ENCODE measurements at places on chromosomes 2 and 18.

DNA sequence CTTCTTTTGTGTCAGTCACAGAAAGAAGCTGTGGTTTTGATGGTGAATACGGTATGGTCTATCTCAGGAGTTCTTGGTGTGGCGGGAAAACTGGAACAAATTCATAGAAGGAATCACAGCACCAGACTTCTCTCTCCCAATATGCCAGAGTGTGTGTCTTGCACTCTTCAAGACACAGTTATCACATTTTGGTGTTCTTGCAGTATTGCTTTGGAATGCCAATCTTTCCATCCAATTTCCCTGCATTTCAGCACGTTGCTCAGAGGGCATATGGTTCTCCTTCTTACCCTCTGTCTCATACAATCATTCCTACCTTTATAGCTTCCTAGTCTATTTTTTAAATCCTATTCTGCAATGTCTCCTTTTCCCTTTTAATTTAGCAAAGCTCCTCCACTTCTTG, 216.3 kb downstream of the TMEM182 start:
- DNase-seq: no peak

GRCh38 chr2:157508676-157509075, 64.8 kb upstream of the CYTIP start:
- DNase-seq: no peak

- DNase-seq: no peak
These were observed 93.6 kb downstream of the GYPC start for GRCh38 chr2:126749537-126749936.

DNA sequence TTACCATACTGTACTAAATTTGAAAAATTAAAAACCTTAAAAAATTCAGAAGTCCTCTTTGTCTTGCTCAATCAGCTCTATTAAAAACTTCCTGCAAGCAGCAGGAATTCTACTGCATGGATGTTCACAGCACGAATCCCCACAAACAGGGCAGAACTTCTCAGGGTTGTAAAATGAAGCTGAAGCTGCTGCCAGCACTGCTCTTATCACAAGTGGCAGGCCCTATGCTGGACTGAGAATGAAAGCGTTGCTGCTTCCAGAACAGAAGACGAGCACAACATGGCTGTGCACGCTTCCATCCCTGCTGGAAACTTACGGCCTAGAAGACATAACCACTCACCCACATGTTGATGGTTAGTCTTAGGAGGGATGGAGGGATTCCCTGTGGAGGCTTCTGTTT, 134.0 kb downstream of the RAB3GAP1 start:
- DNase-seq: no peak

GRCh38 chr2:179331061-179331460, 66.4 kb upstream of the SESTD1 start:
- no peak for DNase-seq

- DNase-seq: peak; percentile 5
These were observed 1732.3 kb upstream of the PIK3C3 start for GRCh38 chr18:40222776-40223175.

GRCh38 chr2:218664653-218665052, 5.2 kb downstream of the BCS1L start:
- no peak for DNase-seq

- DNase-seq: no peak
These were observed 843.8 kb upstream of the LRRTM1 start for GRCh38 chr2:81148323-81148722.

DNA sequence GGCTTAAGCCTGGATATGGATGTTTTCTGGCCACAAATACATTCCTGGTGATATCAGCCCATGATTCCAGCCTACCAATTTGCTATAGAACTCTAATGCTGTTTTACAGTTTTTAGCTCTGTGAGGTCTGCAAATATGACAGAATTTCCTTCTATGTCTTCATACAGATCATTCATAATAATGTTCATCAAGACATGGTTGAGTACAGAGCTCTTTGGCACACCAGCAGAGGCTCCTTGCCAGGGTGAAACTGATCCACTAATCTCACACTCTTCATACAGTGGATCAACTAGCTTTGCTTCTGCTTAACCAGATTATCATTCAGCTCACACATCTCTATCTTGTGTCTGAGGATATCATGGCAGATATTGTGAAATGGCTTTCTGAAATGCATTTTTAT, 672.1 kb downstream of the STK39 start:
- no peak for DNase-seq

GRCh38 chr2:141522048-141522447, 608.8 kb downstream of the LRP1B start:
- no peak for DNase-seq

DNA sequence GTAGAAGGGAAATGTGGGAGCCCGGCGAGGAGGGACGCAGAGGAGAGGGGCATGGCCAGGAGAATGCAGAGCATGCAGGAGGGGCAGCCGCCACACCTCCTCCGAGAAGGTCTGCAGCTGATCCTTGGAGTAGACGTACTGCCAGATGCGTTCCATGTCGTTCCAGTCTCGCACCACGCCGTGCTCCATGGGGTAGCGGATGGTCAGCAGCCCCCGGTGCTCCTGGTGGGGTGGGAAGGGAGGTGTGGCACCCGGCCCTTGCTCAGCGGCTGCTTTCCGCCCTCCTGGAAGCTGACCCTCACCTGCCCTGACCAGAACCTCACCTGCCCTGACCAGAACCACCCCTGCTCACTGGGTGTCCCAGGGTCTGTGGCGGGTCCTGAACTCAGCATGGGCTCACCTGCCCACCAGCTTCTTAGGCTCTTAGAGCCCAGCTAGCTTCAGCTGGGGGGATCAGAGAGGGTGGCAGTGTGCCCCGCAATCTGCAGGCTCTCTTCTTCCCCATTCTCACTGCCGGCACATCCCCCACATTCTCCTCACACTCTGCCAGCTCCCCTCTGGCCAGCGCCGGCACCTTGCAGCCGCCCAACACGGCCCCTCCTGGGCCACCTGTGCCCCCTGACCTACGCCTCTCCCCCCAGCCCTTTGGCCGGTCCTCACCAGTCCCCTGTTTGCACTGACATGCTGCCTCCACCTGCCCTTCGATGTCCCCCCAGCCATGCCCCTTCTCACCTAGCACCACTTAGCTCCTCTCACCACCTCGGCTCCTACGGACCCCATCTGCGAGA, 4.4 kb downstream of the ACTR1B start:
- no peak for DNase-seq

GRCh38 chr18:58116818-58117217, 72.8 kb downstream of the NEDD4L start:
- DNase-seq: no peak

DNA sequence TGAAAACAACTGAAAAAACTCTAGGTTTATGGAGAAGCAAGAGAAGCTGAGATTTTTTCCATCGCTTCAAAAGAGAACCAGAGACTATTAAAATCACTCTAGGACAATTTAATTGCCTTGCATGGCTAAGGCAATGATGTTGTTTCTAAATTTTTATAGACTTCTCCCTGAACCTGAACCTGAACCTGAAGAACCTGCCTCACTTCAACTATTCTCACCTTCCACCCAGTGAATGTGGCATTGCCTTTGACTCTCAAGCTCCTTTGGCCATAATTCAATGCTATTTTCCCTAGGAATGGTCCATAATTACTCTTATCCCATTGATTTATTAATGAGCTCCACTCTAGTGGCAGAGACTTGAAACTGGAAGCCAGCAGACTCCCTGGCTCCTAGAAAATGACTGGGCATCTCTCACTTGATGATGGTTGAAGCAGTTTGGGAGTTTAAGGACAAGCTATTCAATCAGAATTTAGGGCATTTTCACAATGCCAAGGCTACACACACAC, 303.8 kb upstream of the UBE2E3 start:
- DNase-seq: no peak

DNA sequence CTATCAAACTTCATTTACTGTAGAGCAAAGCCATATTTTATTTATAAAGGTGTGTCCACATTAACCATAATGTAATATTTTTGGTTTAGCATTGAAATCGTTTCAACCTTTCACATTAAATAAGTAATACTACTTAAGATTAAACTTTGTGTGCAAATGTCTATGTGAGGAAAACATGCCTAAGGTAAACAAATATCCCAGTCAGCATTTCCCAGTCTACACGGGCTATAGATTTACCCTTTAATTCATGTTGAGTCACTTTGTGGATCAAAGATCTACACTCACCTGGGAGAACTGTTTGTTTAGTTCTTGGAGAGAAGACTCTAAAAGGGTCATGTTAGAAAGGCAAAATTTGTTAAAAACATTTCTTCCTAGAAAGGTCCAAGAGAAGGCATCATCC, 89.1 kb downstream of the ABCA12 start:
- no peak for DNase-seq

DNA sequence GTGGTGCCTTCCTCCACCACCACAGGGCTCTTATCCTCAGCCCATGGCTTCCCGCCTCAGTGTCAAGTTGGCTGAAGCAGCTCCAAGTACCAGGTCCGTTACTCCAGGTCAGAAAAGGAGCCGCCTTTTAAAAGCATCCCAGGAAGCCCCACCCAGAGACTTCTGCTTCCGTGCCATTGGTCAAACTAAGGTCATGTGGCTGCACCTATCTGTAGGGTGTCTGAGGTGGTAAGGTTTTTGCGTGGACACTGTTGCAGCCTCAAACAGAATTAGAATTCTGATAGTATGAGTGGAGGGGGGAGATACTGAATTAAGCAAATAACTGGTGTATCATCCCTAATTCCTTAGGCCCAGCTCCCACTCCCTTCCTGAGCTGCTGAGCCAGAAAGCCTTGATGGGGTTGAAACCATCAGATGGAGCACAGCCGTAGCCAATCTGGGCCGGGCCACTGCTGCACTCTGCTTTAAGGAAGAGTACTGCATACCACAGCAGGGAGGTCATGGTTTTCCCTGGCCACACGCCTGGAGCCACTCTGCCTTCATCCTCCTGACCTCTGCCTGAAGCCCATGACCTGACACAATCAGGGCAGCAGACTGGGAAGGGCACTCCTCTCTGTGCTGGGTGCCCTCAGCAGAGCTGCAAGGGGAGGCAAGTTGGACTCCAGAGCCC, 8.4 kb downstream of the TMEM247 start:
- peak; percentile 50 for DNase-seq

GRCh38 chr2:222052934-222053367, 245.8 kb downstream of the PAX3 start:
- DNase-seq: no peak

DNA sequence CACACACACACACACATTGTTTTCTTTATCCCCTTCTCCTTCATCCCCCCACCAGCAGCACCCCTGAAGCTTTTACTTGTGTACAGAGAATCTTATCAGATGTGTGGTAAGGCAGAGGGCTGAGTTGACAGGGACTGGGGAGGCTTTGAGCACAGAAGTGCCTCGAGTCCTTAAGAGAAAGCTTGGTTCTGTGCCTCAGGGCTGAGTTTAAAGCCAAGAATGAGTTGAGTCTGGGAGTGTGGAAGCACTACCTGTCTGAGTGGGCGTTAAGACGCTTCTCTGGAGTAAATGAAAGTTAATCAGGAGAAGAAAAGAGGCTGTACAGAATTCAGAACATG, 2.7 kb downstream of the ID2 start:
- no peak for DNase-seq

GRCh38 chr2:182895798-182896197, 29.4 kb upstream of the FRZB start:
- no peak for DNase-seq

GRCh38 chr2:13227578-13227977, 510.8 kb downstream of the TRIB2 start:
- DNase-seq: no peak

- DNase-seq: no peak
These were observed 50.0 kb downstream of the PAX3 start for GRCh38 chr2:222248818-222249217.
